ENCODE measurements at places on chromosomes 4 and X.

- no peak for DNase-seq
Measured at GRCh38 chr4:54082168-54082567, 17.8 kb upstream of the CHIC2 start.

DNA sequence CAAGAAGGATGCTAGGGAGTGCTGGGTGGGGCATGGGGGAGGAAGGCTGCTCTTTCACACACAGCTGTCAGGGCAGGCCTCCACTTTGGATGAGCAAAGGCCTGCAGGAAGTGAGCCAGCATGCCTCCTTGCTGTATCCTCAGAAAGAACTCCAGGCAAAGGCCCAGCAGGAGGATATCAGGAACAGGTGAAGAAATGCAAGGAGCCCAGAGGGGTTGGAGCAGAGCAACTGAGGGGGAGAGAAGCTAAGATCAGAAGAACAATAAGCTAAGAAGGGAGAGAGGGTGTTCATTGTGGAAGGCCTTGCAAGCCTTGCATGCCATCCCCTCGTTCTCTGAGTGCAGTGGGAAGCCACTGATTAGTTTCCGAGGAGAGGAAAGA, 115.1 kb downstream of the CAMK2D start:
- DNase-seq, result no peak

DNA sequence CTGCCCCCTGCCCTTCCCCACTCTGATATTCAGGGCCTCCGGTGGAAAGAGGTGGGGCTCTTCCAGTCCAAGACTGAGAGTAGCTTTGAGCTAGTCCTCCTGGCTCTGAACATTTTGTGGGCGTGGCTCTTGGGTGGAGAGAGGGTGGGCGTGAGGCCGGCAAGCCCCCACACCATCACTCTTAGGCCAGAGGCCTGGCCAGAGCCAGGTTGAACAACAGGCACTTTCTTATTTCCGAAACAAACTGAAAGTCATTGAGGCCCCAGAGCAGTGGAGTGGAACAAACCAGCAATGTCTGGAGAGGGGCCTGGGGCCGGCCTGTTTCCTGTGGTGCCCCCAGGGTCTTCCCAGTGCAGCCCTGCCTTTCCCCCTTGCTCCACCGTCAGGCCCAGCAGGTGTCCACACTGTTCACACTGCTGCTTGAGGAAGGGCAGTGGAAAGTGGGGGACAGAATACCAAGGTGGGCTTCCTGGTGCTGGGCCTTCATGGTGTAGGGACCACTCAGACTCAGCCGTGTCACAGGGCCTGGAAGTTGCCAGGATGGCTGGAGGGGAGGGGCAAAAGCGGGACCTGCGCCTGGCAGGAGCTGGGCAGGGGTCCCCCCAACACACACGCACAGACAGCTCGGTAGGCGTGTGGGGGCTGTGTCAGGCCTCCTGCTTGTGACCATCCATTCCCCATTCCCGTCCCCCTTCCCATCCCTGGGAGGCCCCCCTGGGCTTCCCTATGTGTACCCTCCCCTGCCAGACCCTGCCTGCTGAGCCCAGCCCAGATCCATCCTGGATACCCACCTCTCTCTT, 2.9 kb downstream of the ADRA2C start:
- no peak for DNase-seq

- DNase-seq, result no peak
Measured at GRCh38 chr4:99821918-99822503, 5.4 kb downstream of the DAPP1 start.

DNA sequence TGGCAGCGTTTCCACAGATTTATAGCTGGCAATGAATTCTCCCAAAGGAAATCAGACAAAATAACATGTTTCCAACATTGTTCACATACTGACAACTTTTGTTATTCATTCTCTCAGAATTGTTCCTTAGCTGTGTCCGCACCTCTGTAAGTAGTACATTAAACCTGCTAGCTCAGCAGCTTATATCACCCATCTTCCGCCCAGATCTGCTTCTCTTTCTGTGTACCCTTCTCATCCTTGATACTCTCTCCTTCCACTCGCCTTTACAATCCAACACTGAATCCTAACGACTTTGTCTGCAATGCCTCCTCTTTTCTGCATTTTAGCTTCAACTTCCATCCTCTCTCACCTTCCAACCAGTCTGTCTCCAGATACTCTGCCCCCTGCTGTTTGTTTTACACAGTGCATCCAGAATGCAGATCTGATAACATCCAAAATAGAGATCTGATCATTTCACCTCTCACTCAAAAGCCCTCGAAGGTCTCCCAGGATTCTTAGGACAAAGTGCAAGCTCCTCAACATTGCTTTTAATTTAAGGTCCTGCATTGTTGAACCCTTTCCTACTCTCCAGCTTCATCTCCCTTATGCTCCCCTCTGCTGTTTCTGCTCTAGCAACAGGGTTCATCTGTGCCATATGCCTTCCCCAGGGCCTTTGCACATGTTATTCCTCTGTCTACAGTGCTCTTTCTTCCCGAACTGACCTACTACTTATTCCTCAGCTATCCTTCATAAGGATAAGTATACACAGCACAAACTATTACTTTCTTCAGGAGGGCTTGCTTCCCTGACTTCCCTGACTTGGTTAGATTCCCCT, 67.3 kb upstream of the VBP1 start:
- peak; percentile 47 for DNase-seq

DNA sequence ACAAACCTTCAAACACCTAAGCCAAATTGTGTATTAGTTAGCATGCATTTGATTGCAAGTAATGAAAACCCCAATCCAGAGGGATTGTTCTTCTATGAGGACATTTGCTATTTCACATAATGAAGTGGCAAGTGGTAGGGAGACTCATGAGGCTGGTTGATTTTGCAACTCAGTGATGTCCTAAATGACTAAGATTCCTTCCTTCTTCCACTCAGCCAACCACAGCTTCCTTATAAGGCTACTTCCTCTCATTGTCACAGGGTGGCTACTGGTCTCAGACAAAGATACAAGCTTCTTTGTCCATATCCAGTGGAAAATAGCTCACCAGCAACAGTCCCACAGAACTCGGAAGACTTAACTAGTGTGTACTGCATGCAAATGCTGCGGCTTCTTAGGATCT, 5.3 kb upstream of the OTC start:
- DNase-seq, result no peak

DNA sequence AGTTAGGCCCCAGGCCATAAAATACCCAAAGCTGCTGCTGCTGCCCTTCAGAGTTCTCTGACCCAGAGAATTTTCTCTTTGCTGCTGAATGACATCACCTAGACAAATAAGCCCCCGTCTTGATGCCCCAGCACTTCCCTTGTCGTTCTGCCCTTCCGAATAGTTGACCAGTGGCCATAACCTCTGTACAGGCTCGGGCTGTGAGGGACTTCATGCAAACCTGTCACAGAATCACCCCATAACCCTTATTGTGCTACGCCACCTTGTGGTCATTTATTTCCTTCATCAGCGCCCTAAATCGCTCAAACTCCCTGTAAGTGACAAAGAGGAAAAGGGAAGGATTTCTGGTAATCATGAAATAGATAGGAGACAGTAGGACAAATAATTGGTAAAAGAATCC, 18.8 kb downstream of the SPACA5 start:
- peak; percentile 48 for DNase-seq

DNA sequence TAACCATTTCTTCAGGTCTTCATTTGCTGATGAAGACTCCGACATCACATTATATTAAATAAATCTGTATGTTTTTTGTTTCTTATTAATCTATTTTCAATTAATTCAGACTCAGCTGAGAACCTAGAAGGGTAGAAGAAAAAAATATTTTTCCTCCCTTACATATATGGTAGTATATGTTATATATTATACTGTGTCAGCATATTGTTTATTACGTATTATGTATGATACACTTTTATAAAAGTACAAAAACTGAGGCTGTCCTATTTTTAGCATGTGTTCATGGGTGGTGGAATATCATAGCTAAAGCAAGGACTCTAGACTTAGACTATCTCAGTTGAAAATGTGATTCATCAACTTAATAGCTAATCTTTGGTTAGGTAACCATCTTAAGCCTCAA, 149.3 kb downstream of the CENPC start:
- DNase-seq, result no peak

DNA sequence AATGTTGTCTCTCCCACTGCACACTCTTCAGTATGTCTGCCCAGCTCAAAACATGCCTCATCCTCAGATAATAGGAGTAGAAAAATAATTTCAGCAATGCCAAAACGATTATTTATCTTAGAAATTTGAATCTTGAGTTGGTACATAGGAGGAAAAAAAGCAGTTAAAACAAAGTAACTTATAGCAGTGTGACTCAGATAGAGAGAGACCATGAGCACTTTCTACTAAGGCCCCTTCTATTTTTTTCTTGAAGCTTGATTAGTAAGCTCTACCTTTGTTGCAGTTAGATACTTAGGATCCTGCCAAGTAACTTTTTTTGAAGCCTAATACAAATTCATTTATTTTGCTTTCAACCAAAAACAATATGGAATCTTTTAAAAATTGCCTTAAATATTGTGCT, 212.3 kb downstream of the MAD2L1 start:
- DNase-seq, result no peak

GRCh38 chr4:169716677-169717076, 41.1 kb downstream of the HPF1 start:
- no peak for DNase-seq
